LNCaP clone FGC (cell line): ENCODE measurements at places on chromosomes 4 and X.

DNA sequence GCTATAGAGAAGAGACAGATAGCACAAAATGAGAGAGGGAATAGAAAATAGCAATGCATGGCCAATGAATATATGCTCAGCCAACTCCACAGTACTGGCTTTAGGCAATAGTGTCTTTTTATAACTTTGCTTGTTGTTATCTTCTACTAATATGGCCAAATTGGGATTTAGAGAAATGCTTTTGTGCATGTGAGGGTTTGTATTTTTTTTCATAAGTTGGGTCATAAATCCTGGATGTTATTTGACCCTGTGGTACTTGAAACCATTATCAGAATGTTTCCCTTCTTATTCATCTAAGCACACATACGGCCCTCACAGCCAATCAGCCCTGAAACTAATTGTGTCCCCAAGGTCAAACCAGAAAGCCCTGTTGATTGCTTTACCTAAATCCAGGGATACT, 35.2 kb upstream of the LPAR4 start:
- no peak for DNase-seq

DNA sequence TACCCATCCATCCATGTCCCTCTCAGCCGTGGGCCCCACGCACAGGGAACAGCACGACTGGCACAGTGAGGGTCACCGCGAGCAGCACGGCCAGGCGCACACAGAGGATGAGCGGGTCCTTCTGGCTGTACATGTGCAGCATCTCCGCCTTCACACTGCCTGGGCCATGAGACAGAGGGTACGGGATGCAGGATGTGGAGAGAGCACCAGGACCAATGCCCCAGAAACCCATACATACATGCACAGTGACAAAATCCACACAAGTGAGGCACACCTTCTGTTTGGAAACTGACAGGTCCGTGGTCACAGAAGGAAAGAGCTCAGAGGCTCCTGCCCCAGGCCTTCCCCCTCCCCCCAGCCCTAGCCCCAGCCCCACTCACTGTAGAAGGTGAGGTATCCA, 9.5 kb downstream of the SLC38A5 start:
- no peak for DNase-seq

GRCh38 chrX:40646489-40647306, 663 bp downstream of the CXorf38 start:
- no peak for DNase-seq

- no peak for DNase-seq
Measured at GRCh38 chr4:169071747-169072146, 61.7 kb upstream of the CBR4 start.

- DNase-seq: no peak
Measured at GRCh38 chrX:1075741-1076140, 136.7 kb downstream of the CRLF2 start.

GRCh38 chr4:28247805-28248204, 1387.2 kb downstream of the STIM2 start:
- no peak for DNase-seq

DNA sequence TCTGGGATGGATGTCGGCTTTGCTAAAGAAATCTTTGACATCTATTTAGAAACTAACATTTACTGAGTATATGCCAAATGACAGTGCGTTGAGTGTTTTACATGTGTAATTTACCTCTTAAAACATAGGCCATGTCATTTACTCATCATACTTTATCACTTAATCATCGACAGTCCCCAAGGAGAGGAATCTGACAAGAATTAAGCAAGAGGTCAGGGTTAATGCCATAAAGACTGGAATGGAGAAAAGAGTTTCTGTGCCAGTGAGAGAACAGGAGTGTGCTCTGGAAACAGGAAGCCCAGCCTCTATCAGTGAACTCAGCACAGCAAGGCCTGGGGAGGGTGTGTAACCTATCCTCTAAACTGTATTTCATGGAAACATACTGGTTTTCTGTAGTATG, 28.0 kb upstream of the AMOT start:
- DNase-seq: no peak

- no peak for DNase-seq
Measured at GRCh38 chr4:36348403-36348938, 67.1 kb downstream of the DTHD1 start.

- no peak for DNase-seq
Measured at GRCh38 chr4:75555294-75556164, at the start of gene ODAPH. TSS of gene ODAPH (plus strand) at chr4:75556066. CDS start at chr4:75556083, 17 bp downstream.

DNA sequence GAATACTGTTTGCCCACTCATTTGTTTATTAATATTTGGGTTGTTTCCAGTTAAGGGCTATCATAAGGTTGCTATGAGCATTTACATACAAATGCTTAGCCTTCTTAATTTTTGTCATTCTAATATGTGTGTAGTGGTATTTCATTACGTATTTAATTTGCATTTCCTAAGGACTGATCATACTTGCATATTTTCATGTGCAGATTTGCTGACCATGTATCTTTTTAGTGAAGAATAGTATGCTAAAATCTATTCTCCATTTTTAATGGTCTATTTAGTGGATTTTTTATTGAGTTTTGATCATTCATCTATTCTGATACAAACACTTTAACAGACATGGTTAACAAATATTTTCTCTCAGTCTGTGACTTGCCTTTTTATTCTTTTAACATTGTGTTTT, 949.5 kb downstream of the RAB28 start:
- DNase-seq: no peak

- no peak for DNase-seq
Measured at GRCh38 chrX:34810916-34811315, 131.7 kb upstream of the FAM47B start.

- DNase-seq: no peak
Measured at GRCh38 chr4:89303814-89304388, 3.7 kb downstream of the GPRIN3 start.

DNA sequence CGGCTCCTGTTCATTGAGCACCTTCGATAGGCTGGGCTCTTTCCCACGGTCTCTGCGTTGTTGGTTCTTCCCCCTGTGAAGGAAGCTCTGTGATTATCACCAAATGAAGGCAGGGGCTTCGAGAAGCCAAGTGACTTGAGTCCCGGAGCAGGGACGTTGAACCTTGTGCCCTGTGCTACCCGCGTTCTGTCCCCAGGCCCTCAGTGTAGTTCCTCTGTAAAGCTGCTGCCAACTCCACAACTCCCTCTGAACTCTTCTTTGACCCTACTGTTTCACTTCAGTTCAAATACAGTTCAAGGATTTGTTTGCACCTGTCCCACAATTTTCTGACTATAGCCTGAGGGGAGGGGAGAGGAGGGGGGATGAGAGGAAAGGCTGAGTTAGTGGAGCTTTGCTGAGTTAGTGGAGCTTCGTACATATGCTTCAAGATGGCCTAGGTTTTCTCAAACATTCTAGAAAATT, 635 bp upstream of the PHF8 start:
- no peak for DNase-seq

DNA sequence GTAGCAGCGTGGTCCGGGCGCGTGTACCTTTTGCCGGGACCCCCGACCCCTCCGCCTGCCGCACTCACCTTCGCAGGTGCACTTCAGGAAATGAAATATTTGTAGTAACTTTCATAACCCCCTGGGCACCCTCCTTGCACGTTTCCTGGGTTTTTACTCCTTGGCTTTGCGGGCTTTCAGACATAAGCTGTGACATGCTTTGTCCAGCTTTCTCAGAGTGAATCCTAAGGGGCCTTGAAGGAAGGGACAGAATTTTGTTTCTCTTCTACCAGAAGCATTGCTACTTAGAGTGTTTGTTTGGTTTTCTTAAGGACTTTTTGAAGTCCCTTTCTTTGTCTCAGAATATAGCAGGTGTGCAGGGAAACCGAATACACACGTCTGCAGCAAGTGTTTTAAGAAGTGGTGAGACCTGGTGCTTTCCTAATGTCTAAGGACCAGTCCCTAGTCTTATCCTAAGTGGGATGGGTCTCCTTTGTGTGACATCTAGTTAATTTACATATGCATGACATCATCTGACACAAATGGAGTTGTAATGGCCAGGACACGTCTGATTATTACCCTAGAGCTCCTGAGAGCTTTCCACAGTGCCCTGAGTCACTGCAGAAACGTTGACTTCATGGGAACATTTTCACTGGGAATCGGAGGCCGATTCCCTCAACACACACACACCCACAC, 1.3 kb downstream of the FAM149A start:
- DNase-seq: no peak

- no peak for DNase-seq
Measured at GRCh38 chr4:127069675-127070074, 563.1 kb upstream of the INTU start.

DNA sequence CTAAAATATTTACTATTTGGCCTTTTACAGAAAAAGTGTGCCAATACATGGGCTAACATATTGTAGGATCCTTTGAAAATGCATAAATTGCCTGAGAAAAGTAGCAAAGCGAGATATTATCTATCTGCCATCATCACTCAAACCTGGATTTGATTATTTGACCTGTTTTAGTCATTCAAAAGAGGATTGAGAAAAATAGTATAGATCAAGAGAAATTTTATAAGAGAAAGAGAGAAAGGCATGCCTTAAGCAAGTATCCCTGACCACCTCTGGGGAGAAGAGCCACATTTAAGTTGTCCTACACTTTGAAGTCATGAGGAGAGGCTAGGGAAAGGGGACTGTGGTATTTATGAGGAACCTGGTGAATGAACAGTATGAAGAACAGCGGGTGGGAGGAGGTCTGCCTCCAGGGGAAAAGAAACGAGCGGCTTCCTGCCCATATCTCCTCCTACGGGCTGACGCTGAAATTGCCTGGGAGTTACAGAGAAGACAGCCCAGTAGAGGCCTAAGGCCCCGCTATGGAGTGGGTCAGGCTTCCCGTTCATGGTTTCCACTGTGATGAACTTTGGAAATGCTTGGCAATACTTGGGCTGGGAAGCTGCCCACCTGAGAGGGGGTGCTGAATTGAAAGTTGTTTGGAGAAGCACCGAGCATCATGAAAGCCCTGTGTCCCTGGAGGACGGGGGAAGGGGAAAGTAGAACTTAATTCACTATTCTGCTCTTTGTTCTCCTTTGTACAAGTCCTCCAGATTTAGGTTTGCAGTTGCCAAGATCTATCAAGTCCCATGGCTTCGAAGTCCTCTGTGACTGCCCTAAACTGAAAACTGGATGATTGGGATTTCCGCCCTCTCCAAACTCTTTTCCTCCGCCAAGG, 106.9 kb upstream of the ACSL4 start:
- DNase-seq: no peak

DNA sequence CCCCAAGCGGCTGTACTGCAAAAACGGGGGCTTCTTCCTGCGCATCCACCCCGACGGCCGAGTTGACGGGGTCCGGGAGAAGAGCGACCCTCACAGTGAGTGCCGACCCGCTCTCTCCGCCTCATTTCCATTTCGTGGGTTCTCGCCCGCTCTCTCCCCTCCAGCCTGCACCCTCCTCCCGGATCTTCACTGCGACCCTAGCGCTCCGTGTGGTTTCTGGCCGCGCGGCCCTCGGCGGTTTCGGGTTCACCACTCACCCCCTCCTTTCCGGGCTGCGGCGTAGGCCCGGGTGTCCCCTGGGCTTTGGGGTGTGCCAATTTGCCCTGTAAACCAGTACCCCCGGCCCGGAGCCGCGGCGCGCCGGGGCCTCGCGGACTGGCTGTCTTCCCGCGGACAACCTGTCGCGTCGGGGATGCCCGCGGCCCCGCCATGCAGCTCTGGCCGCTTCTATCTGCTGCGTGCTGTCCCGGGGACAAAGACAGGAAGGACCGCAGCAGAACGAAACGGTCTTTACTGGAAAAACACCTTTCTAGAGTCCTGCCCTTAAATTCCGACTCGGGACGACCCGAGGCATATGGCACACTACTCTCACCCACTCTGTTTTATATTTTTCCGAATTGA, 737 bp downstream of the FGF2 start:
- DNase-seq: no peak

GRCh38 chr4:108561116-108561515, 59.3 kb upstream of the RPL34 start:
- no peak for DNase-seq

DNA sequence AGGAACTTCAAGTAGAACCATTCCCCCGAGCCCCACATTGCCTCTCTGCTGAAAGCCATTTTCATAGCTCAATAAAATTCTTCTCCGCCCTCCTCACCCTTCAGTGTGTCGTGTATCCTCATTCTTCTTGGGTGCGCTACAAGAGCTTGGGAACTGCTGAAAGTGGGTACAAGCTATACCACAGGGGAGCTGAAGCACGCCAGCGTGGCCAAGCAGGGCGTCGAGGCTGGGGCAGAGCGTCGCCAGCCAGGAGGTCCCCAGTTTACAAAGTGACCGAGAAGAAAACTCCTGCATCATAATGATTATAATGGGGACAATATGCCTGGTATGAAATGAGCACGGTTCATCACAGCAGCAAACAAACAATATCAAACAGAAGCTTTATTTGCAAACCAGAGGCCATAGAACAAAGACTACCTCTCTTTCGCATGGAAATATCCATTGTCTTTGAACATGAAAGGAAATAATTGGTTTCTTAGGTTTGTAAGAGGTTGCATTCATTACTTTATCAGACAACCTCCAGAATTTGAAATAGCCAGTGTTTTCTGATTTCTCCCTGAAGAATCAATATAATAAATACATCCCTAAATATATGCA, 34.3 kb downstream of the RELL1 start:
- no peak for DNase-seq

GRCh38 chrX:40719731-40720130, 15.6 kb downstream of the MED14 start:
- no peak for DNase-seq

GRCh38 chr4:37304612-37305011, 60.1 kb downstream of the NWD2 start:
- DNase-seq: no peak

- DNase-seq: peak; percentile 46
Measured at GRCh38 chr4:128663325-128663724, 146.2 kb upstream of the JADE1 start.

DNA sequence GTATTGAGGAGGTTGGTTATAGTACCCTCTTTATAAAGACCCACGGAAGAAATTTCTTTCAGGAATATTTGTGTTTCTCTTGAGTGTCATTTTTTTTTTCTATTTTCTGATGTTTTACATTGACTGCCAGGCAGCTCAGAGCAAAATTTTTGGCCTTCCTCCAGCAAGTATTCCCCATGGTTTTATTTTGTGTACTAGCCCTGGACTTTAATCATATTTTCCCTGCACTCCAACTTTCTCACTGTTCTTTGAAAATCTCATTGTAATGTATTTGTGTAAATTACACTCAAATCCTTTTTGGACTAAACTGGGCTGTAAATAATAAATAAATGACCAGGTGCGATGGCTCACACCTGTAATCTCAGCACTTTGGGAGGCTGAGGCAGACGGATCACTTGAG, 45.6 kb upstream of the USP46 start:
- DNase-seq: no peak

GRCh38 chrX:23451266-23451665, 116.6 kb downstream of the PTCHD1 start:
- DNase-seq: no peak

DNA sequence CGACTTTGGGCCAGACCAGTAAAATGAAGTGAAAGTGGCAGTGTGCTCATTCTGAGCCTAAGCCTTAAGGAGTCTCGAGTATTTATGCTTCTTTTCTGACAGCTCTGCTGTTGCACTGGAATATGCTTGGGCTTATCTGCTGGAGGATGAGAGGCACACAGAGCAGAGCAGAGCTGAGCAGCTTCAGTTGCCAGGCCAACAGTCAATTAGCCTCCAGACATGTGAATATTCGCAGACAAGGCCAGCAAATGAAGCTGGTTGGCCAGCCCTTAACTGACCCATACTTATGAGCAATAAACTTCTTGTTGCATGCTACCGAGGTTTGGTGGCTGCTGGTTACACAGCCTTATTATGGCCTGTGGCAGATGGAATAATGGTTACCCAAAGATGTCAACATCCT, 203.0 kb upstream of the GEMIN8 start:
- DNase-seq: no peak
